Ammon's horn (tissue), 1 donor: ENCODE measurements at places on chromosomes 2 and 18.

- DNase-seq: no peak
These were observed 219.5 kb upstream of the NRP2 start for GRCh38 chr2:205462681-205463345.

- DNase-seq: peak; percentile 76
These were observed 723.2 kb downstream of the DPP10 start for GRCh38 chr2:115165529-115166109.

GRCh38 chr2:17475286-17475685, 43.0 kb downstream of the RAD51AP2 start:
- DNase-seq: no peak

GRCh38 chr2:70916291-70916690, 19.4 kb upstream of the ATP6V1B1 start:
- no peak for DNase-seq

DNA sequence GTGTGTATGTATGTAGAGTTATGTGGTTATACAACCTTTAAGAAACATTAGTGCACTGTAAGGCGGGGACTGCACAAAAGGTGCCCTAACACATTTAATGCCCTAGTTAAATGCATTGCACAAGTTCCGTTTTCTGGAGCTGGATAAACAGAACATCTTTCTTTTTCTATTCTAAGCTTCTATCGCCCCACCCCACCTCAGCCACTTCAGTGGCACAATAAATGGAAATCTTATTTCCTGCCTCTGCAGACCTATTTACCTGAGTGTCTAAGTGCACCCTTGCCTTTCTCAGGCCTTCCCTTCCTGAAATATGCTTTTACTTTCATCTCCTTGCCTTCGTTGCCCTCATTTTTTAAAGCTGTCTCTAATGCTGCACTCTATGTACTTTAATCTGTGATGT, 123.5 kb downstream of the TANC1 start:
- no peak for DNase-seq

DNA sequence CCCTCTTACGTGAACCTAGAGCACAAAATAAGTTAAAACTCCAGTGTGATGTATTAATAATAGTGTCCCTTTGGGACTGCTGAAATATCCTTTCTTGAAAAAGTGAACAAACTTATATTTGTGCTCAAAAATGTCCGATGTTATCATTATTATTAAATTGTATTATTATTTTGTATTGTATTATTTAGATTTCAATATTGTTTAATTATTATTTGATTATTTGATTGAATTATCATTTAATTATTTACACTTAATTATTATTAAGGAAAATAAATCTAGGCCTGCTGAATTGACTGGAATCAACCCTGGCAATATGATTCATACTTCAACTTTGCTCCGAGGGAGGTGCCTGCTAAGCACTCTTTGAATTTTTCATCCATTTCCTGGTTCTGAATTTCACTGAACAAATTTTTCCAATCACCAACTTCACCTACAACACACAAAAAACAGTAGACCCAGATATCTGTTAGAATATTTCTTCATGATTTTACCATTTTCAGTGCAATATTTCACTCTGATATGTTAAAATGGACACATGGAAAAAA, 10.9 kb upstream of the EIF2AK2 start:
- DNase-seq: no peak

GRCh38 chr18:22314420-22314819, 103.3 kb downstream of the CTAGE1 start:
- no peak for DNase-seq

DNA sequence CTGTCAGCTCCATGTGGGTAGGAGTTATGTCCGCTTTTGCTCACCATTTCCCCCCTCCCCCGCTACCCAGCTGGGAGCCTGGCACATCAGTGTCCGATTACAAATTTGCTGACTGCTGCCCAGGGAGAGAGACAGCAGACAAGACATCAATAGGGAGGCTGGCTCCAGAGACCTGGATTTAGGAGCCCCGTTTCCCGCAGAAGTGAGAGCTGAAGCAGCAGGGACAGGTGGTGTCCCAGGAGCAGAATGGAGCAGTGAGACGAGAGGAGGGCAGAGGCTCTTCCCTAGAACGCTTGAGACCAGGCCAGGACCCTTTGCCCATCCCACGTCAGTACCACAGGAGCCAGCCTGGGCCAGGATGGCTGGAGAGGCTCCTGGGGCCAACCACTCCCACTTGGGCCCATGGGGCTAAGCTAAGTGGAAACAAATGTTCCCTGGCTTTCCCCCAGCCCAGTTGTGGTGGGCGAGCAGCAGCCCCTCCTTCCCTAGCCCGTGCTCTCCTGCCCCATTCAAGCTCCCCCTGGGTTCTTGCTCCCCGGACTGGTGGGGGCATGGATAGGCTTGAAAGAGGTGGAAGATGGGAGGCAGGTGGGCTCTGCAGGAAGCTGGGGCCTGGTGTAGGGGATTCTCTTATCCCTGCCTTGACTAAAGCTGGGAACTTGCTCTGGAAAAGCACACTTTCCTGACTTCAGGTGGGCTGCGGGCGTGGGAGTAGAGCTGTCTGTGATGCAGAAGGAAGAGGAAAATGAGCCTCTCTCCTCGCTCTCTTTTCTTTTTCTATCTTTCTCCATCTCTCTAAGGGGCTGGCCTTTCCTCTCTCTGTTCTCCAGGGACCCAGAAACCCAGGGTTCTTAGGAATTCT, 4.1 kb upstream of the WNT6 start:
- DNase-seq: no peak

GRCh38 chr2:101696272-101697123, 1.0 kb upstream of the MAP4K4 start:
- DNase-seq: peak; percentile 36

DNA sequence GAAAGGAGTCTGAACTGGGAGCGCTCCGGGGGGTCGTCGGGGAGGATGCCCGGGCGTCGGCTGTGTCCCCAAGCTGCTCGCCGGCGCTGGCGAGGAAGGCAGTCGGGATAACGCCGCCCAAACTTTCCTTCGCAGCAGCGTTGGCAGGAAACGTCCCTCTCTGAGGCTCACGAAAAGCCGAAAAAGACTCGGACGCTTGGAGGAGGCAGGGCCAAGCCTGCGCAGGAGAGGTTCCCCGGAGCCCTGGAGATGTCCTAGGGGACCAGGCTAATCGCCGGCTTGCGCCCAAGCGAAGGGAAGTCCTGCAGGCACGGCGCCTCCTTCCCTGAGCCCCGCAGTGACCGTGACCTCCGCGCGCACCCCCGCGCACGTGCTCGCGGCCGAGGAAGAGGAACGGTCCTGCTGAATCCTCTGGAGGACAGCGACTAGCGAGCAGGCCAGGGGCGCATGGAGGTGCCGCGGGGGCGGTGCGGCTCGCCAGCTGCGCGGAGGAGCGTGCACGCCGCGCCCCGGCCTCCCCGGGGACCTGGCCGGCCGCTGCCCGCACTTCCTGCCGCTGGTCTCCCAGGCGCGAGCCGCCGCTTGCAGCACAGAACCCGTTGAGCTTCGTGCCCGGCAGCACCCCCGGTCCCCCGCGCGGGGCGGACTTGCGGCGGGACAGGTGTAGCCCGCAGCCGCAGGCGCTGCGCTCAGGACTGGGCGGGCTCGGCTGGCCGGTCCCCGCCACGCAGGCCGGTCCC, at the start of gene SH3RF3:
Gene SH3RF3, plus strand, starts transcription at position 590 of the 740 bp plus-strand sequence.
- DNase-seq: peak; percentile 54

GRCh38 chr18:75269696-75270095, 59.1 kb downstream of the TSHZ1 start:
- DNase-seq: no peak

GRCh38 chr2:151525821-151526373, 116.2 kb downstream of the RIF1 start:
- DNase-seq: no peak

DNA sequence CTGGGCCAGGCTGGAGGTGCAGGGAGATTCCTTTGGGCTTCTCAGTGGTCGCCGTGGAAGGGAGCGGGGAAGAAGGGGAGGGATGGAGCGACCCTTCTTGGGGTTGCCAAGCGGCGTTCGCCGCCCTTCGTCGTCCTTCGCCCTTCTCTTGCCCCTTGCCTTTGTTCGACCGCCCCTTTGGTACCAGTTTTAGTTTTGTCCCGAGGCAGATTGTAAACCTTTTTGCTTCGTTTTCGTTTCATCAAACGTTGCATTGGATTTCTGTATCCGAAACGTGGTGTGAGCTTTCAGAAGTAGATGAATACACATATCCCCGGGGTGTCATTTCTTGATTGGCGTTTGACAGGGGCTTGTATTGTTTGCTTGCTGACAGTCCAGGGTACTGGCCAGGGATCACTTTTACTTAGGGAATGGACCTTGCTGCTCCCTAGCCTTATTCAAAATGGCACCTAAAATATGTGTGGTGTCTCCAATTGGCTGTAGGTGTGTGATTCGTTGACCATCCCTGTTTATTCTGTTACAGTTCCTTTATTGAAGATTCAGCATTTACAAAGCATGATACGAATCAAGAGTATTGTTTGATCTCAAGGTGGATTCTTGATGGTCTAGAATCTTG, 788 bp downstream of the USP14 start:
- DNase-seq: peak; percentile 9

DNA sequence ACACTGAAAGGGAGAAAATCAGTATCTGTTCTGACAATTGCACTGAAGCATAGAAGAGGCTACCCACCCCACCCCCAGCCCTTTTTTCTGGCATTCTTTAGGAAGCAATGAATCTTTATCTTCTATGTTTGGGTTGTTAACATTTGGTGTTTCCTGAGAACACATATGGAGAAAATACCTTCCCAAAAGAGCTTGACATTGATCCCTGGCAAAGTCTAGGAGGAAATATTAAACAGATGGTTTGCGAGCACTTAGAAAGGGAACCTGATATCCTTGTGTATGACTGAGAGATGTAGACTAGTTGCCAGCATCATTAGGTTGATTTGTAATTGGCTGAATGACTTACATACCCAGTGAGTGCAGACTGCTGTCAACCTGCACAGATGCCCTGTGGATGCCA, 42.9 kb downstream of the DOK1 start:
- DNase-seq: no peak

GRCh38 chr2:203470371-203470770, 64.7 kb downstream of the RAPH1 start:
- no peak for DNase-seq

DNA sequence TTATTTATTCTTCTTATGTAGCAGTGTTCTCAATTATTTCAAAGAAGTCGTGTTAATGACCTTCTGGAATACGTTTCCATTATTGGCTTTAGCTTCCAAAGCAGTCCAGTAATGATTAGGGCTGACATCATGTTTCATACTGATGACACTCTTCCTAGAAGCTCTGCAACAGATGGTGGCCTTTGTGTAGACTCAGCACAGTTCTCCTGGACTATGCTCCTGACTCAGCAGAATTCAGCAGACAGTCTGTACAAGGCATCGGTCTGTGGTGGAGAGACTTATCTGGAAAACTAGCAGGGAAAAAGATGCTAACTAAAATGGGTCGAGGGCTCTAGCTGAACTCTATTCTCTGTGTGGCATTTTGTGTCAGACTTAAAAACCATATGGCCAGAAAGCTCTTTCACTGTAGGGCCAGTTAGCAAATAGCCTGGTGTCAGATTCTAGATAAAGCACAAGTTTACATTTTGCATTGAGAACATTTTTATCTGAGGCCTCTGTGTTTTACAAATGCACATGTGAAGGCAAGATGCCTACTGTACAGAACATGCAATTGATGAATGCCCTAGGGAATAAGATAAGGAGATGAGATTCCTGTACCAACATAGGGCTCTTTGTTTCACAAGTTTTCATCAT, 35.1 kb downstream of the GULP1 start:
- no peak for DNase-seq

- DNase-seq: no peak
These were observed 6.9 kb downstream of the GMCL1 start for GRCh38 chr2:69836316-69836715.

- no peak for DNase-seq
These were observed 20.4 kb downstream of the NFATC1 start for GRCh38 chr18:79416022-79416676.

DNA sequence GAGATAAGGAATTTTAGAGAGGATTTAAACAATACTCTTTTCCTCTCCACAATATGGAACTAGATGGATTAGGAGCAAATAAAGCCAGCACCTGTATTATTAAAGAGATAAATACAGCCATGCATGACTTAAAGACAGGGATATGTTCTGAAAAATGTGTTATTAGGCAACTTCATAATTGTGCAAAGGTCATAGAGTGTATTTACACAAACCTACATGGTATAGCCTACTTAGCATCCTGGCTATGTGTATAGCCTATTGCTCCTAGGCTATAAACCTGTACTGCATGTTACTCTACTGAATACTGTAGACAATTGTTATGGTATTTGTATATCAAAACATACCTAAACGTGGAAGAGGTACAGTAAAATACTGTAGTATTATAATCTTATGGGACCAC, 53.0 kb downstream of the PTRHD1 start:
- DNase-seq: no peak

DNA sequence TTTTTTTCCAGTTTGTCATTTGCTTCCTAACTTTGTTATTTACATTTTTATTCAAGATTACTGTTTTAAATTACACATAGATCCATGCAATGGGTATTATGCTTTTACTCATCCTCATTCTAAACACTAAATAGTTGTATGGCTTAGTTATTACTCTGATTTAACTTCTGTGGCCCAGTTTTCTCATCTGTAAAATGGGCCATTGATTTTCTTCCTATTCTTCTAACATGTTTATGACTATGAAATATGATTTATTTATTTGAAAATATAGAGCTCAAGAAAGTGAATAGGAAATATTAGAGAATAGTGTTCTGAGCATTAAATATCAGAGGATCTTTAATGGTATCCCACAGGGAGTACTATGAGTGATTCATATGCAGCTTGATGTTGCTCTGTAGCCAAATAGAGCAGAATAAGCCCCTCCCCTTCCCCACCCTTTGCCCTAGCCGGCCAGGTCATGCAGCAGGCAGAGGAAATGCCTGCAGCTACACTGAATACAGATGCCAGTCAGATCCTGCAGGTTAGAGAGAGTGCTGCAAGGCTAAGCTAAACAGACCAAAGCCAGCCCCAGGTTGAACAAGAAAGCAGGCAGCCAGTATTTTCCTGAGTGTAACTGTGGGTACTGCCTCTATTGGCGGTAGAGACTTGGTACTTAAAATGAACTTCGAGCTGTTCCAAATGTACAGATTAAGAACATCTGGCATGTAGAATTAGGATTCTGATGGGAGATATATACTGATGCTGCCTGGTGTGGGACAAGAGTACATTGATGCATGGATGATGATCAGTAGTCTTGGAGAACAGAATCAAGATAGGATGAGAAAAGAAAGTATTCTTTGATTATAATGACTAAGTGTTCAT, 11.7 kb upstream of the ACYP2 start:
- DNase-seq: no peak

DNA sequence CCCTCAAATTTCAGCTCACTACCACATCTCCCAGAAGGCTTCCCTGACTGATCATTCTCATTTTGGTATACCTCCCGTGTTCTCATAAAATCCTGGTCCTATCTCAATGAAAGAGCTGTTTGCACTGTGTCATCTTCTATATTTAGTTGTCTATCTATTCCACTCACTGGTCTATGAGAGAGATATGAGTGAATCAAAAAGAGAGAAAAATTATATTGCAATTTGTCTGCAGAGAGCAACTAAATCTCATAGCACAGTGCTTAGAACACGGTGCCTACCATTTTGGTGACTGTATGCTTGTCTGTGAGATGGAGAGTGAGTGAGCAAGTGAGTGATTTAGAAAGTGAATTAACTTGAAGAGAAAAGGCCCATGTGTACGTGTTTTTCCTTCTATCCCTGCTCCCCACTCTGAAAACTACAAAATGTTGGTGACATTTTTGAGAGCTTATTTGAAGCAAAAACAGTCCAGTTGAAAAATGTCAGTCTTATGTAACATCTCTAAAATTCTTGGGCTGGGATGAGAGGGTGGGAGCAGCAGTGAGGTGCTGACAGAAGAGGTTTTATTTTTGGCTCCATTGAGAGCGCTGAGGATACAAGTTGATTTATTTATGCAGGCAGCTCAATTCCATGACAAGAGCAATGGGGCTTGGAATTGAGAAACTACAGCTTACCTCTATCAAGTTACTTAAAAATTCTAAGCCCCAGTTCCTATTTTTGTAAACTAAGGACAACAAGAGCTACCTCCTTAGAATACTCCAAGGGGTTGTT, 373.5 kb upstream of the CHST9 start:
- no peak for DNase-seq
